ENCODE measurements at places on chromosomes 16 and 17.

- DNase-seq: no peak
These were observed 35.8 kb upstream of the C1QL1 start for GRCh38 chr17:45003877-45004276.

- DNase-seq: no peak
These were observed 808 bp upstream of the RGS11 start for GRCh38 chr16:276426-277077.

- no peak for DNase-seq
These were observed 228.9 kb upstream of the TNRC6C start for GRCh38 chr17:77729587-77729986.

DNA sequence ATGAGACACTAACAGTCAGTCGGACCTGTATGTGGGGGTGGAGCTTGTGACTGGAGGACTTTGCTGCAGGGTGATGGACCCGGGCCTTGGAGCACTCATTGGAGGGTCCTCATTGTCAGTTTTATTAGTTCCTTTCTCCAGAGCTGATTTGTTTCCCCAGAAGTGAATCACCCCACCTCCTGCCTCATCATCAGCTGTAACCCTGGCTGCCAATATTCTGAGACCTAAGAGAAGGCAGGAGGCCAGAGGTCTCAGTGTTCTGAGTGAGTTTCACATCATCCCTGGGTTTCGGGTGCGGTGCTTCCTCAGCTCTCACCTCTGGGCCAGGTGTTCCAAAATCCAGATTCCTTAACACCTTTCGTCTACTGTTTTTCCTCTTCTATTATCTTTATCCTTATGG lies 49.9 kb upstream of the KIFC3 start:
- DNase-seq: no peak

DNA sequence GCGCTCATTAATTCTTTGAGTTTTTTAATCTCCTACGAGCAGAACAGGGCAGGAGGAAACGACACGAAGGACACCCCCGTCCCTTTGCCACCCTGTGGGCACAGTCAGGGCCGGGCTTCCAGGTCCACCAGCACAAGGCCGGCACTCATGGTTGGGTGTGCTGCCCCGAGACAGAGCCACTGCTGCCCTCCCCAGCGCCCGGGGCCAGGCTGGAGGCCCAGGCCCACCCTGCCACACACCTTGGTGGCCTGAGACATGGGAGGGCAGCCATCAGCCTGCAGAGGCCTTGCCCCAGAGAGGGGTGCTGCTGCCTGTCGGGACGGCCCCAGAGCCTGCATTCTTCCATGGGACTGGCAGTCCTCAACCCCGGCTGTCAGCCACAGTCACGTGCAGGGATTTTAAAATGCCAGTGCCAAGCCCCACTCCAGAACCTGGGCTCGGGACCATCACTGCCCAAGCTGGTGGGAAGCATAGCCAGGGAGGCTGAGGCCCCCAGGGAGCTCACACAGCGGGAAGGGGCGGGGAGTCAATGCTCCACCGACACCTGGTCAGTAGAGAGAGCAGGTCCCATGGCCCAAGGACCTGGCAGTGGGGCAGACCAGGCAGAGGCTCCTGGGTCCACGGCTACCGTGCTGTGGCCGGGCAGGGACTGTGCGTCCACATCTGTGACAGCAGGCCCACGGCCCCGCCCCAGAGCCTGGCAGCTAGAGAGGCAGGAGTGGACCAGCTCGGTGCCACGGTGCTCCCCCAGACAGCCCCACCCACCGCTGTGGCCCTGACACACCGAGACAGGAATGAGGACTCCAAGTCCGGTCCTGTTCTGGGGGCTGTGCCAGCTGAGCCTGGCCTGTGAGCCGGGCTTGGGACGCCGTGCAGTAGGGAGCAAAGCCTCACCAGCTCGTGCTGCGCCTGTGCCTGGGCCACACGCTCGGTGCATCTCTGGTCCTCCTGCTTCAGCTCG lies 27.5 kb downstream of the CEP131 start:
- no peak for DNase-seq

DNA sequence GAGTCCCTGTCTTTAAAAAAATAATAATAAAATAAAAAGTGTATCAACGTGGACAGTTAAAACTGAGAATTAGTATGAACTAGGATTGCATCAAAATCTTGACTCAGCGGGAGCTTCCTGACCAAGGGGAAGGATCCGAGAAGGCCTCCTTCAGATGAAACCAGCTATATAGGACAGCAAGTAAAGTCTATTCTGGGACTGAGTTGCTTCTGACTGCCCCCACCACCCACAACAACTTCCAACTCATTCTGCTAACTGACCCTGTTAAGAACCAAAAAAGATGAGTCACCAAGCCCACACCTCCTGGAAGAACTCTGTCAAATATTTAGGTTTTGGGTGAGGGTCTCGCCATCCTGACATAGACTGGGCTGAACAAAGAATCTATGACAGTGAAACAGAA lies 24.9 kb downstream of the MPP3 start:
- no peak for DNase-seq

- peak; percentile 58 for DNase-seq
These were observed 773 bp downstream of the BLTP2 start for GRCh38 chr17:28643983-28644786.

DNA sequence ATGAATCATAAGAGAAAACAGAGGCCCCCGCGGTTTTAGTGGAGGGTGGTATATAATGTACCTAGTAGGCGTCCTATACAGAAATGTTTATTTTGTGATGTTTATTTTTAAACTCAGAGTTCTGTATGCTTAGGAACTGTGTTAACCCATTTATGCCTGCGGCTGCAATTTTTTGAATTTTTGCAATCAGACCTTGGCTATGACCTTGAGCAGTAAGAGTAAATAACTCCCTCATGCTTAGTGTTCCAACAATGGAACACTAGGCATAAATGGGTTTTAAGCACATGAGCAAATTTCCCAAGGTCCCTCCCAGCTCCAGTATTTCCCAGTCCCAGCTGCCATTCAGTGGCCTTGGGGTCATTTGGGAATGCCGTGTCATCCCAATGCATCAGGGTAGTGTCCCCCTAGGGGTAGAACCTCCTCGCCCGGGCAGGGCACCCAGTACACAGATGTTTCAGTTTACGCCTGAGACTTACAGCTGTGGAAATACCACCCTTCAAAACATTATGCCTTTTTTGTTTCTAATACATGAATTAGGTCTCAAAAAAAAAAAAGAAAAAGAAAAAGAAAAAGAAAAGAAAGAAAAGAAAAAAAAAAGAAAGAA lies 605.8 kb upstream of the CDH11 start:
- DNase-seq: no peak

- no peak for DNase-seq
These were observed 10.4 kb downstream of the IFT140 start for GRCh38 chr16:1601489-1601888.

- no peak for DNase-seq
These were observed 43.4 kb downstream of the TAOK1 start for GRCh38 chr17:29433541-29433940.

DNA sequence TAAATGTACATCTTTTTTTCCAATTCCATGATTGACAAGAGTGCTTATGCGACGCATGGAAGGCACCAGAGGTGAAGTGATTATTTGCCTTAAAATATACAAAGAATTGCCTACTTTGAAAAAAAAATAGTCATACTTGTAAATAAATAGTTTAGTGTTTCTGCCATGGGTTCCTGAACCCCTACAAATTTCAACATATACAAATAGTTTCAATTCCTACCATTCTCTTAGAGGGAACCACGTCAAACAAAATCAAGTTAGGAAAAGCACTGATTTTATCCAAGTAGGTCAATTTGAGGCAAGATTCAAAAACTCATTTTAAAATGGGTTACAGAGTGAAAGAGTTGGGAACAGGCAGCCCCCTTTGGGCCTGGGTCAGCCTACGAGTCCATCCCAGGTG lies 11.7 kb downstream of the CMTM3 start:
- no peak for DNase-seq

DNA sequence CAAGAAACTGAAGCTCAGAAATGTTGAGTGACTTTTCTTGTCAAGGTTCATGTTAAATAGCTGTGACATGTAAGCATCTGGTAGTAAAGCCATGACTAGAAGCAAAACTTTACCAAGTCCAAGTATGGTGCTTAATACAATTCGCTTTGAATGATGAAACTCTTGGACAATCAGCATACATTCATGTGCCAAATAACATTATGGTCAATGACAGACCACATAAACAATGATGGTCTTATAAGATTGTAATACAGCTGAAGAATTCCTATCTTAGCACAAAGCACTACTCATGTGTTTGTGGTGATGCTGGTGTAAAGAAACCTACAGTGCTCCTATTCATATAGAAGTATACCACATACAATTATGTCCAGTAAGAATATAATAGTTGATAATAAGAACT lies 97.1 kb upstream of the RPRML start:
- DNase-seq: no peak

- DNase-seq: no peak
These were observed 39.2 kb downstream of the IFT140 start for GRCh38 chr16:1572673-1573072.

DNA sequence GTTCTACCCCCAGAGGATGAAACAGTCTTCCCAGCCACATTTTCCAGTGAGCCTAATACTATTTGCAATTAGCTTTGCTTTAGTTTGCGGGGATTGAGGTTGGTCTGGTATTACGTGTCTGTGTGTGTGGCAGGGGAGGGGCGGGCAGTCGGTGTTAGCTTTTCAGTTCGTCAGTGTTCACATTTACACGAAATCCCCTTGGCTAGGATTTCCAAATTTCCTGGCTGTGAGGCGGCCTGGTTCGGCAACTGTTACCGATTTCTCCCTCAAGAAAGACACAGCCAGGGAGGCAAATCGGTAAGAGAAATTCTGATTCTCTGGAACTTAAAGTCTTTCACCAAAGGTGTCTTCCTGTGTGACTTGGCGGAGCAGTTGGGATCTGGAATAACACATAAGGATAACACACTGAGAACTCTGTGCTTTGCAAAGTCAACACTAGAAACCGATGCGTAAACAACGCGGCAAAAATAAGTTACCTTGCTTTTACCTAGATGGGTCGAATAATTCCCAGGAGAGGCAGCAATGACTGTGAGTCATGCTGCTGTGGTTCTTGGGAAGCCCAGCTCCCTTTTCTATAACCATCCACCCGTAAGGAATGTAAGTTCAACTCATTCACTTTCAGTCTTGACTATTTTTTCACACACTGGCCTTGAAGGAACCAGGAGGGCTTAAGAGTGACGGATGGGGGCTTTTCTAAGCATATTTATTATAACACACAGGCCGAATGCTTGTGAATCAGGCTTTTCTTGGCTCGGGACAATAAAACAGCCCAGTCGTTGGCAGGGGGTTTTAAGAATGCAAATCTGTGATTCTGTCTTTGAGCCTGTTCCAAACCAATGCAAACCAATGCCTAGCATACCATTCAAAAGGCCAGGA lies 24.2 kb downstream of the GPRC5B start:
- DNase-seq: no peak

DNA sequence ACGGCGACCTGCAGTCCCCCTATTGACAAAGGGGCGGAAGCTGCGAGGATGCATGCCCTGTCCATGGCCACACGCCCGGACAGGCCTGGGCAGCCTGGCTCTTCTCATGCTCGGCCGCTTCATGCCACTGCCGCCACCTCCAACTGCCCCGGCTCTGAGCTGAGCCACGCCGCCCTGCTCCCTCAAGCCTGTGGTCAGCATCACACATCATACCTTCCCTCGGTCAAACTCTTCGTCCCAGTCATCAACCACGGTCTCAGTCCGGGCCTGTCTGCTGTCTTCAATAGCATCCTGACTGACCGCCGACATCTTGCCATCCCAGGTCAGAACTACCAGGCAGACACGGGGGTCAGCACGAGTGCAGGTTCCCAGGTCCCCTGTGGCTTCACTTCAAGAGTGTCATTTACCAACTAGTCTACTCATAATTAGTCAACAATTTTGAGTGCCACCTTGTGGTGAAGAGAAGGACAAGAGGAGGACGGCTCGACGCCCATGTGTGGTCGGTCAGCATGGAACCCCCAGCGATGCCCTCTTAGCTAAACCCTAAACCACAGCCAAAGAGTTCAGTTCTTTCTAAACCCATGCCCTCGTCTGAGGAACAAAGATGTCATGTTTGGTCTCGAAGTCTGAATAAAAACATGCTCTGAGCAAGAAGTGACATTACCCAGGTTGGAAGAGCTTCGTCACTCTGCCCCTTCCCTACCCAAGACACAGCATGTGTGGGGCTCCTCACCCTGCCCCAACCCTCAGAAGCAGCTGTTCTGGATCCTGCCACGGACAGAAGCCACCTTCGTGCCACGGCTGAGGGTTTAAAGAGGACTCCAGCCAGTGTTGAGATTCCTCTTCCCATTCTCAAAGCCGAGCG lies 16.9 kb upstream of the CYTH1 start:
- DNase-seq: peak; percentile 37

- DNase-seq: no peak
These were observed 1.7 kb downstream of the KRT222 start for GRCh38 chr17:40663252-40663651.

- peak; percentile 53 for DNase-seq
These were observed 1253.7 kb upstream of the CDH8 start for GRCh38 chr16:63289834-63290460.

- DNase-seq: no peak
These were observed 9.6 kb downstream of the IL32 start for GRCh38 chr16:3074860-3075522.

DNA sequence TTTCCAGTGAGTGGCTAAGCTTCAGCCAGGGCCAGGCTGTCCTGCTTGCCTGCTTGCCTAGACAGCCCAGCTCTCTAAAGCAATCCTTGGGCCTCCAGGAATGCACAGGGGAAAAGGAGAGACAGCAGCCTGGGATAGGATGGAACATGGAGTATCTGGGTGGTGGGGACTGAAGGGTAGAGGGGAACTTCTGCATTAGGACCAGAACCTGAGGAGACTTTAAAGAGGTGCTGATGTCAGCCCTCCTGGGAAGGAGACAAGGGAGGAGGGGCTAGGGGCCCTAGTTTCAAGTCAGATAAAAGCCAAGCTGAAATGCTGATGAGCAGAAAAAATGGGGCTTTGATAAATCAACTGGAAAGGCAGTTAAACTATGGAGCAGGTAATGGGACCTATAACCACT lies 1.8 kb downstream of the HOXB7 start:
- no peak for DNase-seq

DNA sequence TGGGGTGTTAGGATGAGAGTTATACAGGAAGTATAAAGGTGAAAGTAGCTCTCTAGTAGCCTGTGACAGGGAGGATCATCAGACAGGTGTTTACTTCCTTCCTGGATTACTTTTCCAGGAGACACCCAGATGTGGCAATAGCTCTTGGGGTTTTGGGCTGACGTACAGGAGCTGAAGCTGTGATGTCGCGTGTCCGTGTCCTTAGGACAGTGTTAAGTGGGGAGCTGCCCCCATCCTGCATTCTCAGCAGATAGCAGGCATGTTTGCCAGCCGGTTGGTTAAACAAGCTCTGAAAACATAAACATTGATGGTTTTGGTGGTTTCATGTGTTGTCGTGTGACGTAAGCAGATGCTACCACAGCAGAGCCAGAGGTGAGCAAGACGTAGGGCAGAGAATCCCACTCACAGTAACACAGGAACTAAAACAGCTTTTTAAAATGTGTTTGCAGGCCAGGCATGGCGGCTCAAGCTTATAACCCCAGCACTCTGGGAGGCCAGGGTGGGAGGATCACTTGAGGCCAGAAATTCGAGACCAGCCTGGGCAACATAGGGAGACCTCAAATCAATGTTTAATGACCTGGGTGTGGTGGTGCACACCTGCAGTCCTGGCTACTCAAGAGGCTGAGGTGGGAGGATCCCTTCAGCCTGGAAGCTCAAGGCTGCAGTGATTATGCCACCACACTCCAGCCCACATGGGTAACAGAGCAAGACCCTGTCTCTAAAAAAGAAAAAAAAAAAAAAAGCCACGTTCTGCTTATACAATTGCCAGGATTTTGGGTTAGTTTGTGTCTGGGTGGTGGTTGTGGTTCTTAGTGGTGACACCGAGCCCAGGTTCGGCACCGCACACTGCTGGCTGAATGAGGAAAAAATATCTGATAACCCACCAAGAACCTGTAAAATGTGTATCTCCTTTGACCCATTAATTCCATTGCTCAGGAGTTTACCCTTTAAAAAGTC lies 18.2 kb upstream of the IL17C start:
- no peak for DNase-seq
